Smooth muscle cell of the umbilical artery (primary cell): ENCODE measurements at places on chromosomes 7 and 10. TPM values are rescaled to one million over a fixed set of nuclear protein-coding genes. Genes with fewer than 3 reads are reported as not detected.

Gene ANXA8
- 2.2 and 4.5 TPM in 2 replicates for total RNA-seq

Gene HOGA1
- total RNA-seq, result under 0.01 and 0.32 TPM in 2 replicates

Gene VPS37D
- total RNA-seq, result 3.0 and 5.9 TPM in 2 replicates

Gene CYP2C19
- total RNA-seq, result not detected in 2 replicates

Gene DYDC2
- total RNA-seq, result not detected in 2 replicates

Gene PHKG1
- total RNA-seq, result under 0.01 and 0.46 TPM in 2 replicates

Gene VWA2
- not detected in 2 replicates for total RNA-seq

Gene MINDY4
- 3.9 and 5.4 TPM in 2 replicates for total RNA-seq

Gene ADCY1
- total RNA-seq, result 0.23 and 0.30 TPM in 2 replicates

Gene GSTO2
- total RNA-seq, result 2.4 and 2.6 TPM in 2 replicates

Gene DLX5
- total RNA-seq, result 0.30 TPM in 1 of 2 replicates, not detected in the other

Gene NPC1L1
- total RNA-seq, result under 0.01 TPM in 1 of 2 replicates, not detected in the other

Gene ZP3
- total RNA-seq, result 0.89 and 1.8 TPM in 2 replicates

Gene TMEM72
- total RNA-seq, result not detected in 2 replicates

Gene CHAT
- total RNA-seq, result not detected in 2 replicates

Gene TBX20
- total RNA-seq, result 8.6 and 11.7 TPM in 2 replicates

Gene CACNB2
- total RNA-seq, result under 0.01 TPM in 1 of 2 replicates, not detected in the other

Gene OR9A2
- total RNA-seq, result not detected in 2 replicates

Gene FANK1
- 4.5 and 4.6 TPM in 2 replicates for total RNA-seq

Gene C10orf105
- not detected in 2 replicates for total RNA-seq
